ENCODE measurements at places on chromosomes 16 and 17.

DNA sequence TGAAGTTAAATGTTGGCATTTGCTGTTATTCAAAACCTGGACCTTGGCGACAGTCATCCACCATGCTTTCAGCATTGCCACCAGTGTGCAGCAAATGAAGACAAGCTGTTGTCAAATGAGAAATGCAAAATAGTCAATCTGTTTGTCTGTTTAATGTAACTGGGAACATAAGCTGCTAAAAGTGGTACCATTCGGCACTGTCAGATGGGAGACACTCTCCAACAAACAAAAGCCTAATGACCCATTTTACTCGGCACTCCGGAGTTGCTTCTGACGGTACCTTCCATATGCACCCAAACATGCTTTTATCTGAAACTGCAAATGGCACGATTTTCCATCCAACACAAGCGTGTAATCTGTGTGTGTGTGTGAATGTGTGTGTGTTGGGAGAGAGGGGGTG lies 297.8 kb downstream of the MAF start:
- no peak for DNase-seq

DNA sequence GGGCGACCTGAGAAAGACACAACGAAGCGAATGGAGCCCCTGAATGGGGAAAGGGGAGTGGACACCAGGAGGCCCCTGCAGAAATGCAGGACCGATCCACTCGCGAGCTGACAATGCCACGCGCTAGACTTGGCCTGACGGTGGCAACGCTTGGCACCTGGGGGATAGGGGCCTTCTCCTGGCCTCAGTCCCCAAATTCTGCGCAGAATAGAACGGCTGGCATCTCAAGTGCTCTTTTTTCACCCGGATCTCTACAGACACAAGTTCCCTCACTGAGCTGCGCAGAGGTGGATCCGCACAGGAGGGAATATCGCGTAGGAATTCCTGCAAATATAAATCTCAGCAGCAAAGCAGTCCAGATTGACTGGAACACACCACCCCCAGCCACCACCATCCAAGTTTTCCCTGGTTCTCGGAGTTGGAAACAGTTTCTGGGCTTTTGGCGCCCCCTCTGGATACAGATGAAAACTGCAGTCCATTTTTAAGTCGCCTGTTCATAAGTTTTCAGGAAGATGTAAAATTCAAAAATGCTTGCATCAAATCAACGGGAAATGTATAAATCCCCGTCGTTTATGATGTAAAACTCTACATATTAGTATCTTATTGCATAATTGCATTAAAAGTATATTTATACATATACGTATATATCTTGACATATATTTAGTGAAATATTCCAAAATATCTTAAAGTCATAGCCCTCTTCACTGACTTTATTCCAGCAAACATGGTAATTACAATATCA lies 2.3 kb upstream of the SOX9 start:
- DNase-seq, result no peak

DNA sequence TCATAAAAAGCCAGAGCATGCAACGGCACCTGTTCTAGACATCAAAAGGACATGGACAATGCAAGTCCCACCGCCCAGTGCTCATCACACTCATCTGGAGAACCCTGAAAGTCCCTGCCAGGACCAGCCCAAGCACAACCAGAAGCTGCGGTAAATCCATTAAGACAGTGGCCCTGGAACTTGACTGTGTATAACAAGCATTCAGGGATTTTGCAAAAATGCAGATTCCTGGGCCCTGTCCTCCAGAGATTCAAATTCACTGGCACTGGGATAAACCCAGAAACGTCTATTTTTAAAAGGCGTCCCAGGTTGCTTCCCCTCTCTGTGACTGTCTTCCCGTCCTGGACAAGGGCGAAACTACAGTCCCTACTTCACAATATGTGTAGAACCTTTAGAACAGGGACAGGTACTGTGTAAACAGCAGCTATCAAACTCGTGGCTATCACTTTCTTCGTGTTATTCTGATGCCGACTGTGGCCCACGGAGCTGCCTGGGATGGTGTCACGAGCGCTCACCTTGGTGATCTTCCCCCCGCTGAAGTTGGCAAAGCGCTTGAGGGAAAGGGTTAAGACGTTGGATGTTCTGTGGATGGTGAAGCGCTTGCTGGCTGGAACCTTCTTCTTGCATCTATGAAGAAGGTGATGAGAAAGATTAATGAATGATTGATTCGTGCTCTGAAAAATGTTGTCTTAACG lies 22.3 kb downstream of the USP36 start:
- DNase-seq, result no peak

GRCh38 chr17:39997543-39997942 lies 16.9 kb downstream of the PSMD3 start:
- DNase-seq, result no peak

- DNase-seq, result no peak
Observed at GRCh38 chr16:73347500-73348375, 299.8 kb upstream of the ZFHX3 start.

GRCh38 chr17:58755577-58756245 lies at the start of gene PPM1E:
Gene PPM1E (plus strand): TSS chr17:58755854.
- DNase-seq, result peak; percentile 10

GRCh38 chr16:53374800-53375199 lies 59.5 kb upstream of the RBL2 start:
- no peak for DNase-seq

GRCh38 chr16:54341892-54342776 lies 55.5 kb upstream of the IRX3 start:
- DNase-seq, result no peak

Measured in activated effector memory CD4-positive, alpha-beta T cell treated with Interleukin-2 at 50 U/mL for 16 hours (primary cell).